ENCODE measurements at places on chromosomes 3 and 15. TPM values are rescaled to one million over a fixed set of nuclear protein-coding genes. Genes with fewer than 3 reads are reported as not detected.

KBTBD13 gene
- not detected for total RNA-seq

EXOG gene
- total RNA-seq = 4.0 TPM

BFSP2 gene
- not detected for total RNA-seq

RTP1 gene
- not detected for total RNA-seq

ARPC4 gene
- total RNA-seq = 164 TPM

ANKUB1 gene
- total RNA-seq = 1.7 TPM

ITIH4 gene
- total RNA-seq = not detected
